ENCODE measurements at places on chromosomes 3 and 15. TPM values are rescaled to one million over a fixed set of nuclear protein-coding genes. Genes with fewer than 3 reads are reported as not detected.
A peak's percentile ranks its signal among the peaks of the same experiment; 100 is the strongest.

The A4GNT gene
- total RNA-seq, result not detected

DNA sequence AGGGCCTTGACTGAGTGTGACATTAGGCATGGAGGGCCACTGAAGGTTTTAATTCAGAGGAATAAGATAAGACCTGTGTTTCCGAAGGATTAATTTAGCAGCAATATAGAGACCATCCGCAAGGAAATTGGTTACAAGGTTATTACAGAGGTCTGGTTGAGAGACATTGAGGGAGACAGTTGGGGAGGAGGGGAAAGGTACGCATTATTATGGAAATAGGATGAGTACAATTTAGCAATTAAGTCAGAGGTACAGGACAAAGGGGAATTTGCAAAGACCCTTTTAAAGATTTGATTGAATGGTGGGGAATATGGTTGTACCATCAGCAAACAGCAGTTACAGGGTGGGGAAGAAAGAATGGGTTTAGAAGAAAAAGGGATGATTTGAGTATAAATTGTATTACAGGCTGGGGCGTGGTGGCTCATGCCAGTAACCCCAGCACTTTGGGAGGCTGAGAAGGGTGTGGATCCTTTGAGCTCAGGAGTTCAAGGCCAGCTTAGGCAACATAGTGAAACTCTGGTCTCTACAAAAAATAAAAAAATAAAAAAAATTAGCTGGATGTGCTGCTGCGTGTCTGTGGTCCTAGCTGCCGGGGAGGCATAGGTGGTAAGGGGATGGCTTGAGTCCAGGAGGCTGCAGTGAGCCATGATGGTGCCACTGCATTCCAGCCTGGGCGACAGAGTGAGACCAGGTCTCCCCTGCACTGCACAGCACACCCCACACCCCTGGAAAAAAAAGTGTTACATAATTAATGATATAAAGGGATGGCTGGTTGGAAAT is 11.3 kb downstream of the ARL8B start:
- peak overlapping the region; percentile 31 for H3K27ac ChIP-seq
- H3K4me3 ChIP-seq, result no peak overlapping the region
- no peak for DNase-seq
- no peaks in the 10 kb centered on the region for H3K27me3 ChIP-seq
- H3K4me1 ChIP-seq, result peaks cover 23% of the 10 kb centered on the region

- H3K36me3 ChIP-seq, result peaks cover 64% of the 10 kb centered on the region
- H3K27ac ChIP-seq, result no peak overlapping the region
- no peak overlapping the region for H3K4me3 ChIP-seq
- no peak for DNase-seq
- peaks cover 18% of the 10 kb centered on the region for H3K4me1 ChIP-seq
Measured at GRCh38 chr3:101791778-101792177, 12.8 kb downstream of the NXPE3 start.

GRCh38 chr3:61947456-61947855 is 386.1 kb downstream of the PTPRG start:
- DNase-seq, result no peak
- no peaks in the 10 kb centered on the region for H3K27me3 ChIP-seq
- no peaks in the 10 kb centered on the region for H3K4me1 ChIP-seq

- H3K27me3 ChIP-seq, result peaks cover 3% of the 10 kb centered on the region
- H3K27ac ChIP-seq, result peak overlapping the region; percentile 53
- no peak overlapping the region for H3K4me3 ChIP-seq
- DNase-seq, result no peak
Measured at GRCh38 chr3:121998611-121999473, 23.2 kb downstream of the ILDR1 start.

GRCh38 chr3:184508938-184509337 is 52.6 kb upstream of the EPHB3 start:
- H3K27ac ChIP-seq, result no peak overlapping the region
- H3K4me1 ChIP-seq, result peaks cover 3% of the 10 kb centered on the region
- no peak overlapping the region for H3K4me3 ChIP-seq
- peaks cover 43% of the 10 kb centered on the region for H3K27me3 ChIP-seq

GRCh38 chr15:92763459-92763858 is 107.9 kb upstream of the FAM174B start:
- no peak overlapping the region for H3K4me3 ChIP-seq
- DNase-seq, result no peak
- H3K36me3 ChIP-seq, result no peaks in the 10 kb centered on the region
- H3K27me3 ChIP-seq, result peaks cover 3% of the 10 kb centered on the region
- no peaks in the 10 kb centered on the region for H3K4me1 ChIP-seq
- no peak overlapping the region for H3K27ac ChIP-seq

DNA sequence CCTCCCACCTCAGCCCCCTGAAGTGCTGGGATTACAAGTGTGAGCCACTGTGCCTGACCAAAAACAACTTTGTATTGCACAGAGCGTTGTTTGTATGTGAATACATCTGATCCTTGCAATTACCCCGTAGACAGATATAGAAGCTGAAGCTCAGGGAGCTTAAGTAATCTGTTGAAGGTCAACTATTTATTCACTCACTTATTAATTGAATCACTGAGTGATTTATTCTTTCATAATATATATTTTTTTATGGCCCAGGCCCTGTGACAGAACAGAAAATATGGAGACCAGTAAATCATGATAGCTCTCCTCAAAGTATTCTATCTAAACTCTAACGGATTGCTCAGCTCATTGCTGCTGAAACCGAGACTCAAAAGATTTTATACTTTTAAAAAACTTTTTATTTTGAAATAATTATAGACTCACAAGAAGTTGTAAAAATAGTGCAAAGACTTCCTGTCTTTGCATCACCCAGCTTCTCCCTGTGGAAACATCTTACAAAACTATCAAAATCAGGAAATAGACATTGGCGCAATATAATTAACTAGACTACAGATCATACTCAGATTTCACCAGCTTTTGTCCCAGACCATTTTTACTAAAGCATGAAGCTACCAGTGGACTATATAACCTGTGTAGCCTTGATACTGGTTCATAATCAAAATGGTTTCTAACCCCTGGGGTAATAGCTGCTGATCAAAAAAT is 466.1 kb downstream of the PDCD6IP start:
- no peaks in the 10 kb centered on the region for H3K36me3 ChIP-seq
- no peak overlapping the region for H3K27ac ChIP-seq
- no peak for DNase-seq
- H3K27me3 ChIP-seq, result peaks cover 4% of the 10 kb centered on the region
- no peak overlapping the region for H3K4me3 ChIP-seq

DNA sequence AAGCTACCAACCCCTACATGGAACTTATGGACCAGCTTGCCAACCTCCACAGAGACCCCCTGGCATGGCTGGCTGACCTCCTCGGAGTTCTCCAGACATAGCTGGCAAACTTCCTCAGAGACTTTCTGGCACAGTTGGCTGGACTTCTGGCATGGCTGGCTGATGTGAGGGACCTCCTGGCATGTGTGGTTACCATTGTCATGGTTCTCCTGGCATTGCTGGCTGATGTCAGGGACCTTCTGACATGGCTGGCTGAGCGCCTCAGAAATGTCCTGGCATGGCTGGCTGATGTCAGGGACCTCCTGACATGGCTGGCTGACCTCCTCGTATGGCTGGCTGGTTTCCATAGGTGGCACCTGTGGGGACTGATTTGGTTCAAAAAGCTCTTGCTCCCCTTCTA is 17.5 kb downstream of the MAP1A start:
- H3K4me3 ChIP-seq, result no peak overlapping the region
- H3K36me3 ChIP-seq, result peaks cover 2% of the 10 kb centered on the region
- H3K27me3 ChIP-seq, result no peaks in the 10 kb centered on the region
- no peak overlapping the region for H3K27ac ChIP-seq
- H3K4me1 ChIP-seq, result no peaks in the 10 kb centered on the region

The RTP1 gene
- not detected for total RNA-seq

The PGBD4 gene
- 3.9 TPM for total RNA-seq

The TRPM1 gene
- total RNA-seq, result not detected

Data from activated T-helper 1 cell treated with anti-CD3 and anti-CD28 coated beads, Interleukin-12 subunit alpha, Interleukin-12 subunit beta, Interleukin-2, Interleukin-4 antibody, amounts not matched to agents 30 ng/mL and 10 ng/mL and 1 ng/mL, durations not matched to agents 14 hours and 24 hours and 36 hours (primary cell).